ENCODE measurements at places on chromosomes 5 and 9.

DNA sequence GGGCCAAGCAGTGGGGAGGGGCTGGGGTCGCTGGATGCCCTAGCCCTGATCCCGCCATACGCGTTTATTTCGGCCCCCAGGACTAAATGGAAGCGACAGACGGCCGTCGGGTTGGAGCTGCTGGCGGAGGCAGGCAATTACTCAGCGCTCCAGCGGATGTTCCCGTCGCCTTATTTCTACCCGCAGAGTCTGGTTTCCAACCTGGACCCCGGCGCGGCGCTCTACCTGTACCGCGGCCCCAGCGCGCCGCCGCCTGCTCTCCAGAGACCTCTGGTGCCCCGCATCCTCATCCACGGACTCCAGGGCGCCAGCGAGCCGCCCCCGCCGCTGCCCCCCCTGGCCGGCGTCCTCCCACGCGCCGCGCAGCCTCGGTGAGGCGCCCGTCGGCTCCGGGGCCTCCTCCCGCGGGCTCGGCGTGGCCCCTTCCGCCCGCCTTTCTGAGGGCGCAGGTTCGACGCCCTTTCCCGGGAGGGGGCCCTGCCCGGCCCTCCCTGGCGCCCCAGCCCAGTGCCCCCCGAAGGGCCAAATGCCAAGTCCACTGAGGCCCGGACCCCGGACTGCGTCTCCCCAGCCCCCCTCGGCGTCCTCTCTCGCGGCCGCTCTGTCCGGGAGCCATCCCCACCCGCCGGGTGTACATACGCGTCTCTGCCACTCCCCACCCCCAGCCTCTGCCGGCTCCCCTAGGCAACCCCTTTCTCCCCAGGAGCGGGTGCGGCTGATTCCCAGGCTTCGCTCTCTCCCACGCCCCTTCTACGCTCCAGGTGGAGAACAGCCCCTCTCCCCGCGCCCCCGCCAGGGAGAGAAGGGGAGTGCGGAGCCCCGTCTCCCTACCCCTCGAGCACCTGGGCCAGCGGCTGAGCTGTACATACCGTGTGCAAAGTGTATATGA is 7.0 kb downstream of the BARHL1 start:
- DNase-seq, result no peak

GRCh38 chr5:147913786-147914185 is 7.4 kb upstream of the C5orf46 start:
- DNase-seq, result no peak

- DNase-seq, result no peak
Measured at GRCh38 chr9:95826183-95826838, 49.2 kb upstream of the ERCC6L2 start.

- DNase-seq, result no peak
Measured at GRCh38 chr9:16171911-16172310, 619.1 kb downstream of the CCDC171 start.

DNA sequence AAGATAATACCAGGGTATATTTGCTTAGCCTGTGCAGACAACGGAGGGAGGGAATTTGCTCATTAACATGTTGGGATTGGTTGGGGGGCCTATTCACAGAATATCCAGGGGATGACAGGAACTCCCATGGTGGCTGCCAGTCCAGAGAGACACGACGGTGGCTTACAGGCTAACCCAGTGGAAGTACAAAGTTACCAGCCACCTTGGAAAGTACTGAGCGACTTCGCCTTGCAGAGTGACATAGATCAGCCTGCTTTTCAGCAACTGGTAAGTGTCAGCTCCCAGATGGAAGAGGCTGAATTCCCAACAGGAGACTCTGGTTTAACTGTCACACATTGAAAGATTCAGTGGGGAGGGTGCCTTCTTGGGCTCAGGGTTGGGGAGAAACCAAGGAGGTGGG is 7.9 kb downstream of the ISL1 start:
- no peak for DNase-seq

DNA sequence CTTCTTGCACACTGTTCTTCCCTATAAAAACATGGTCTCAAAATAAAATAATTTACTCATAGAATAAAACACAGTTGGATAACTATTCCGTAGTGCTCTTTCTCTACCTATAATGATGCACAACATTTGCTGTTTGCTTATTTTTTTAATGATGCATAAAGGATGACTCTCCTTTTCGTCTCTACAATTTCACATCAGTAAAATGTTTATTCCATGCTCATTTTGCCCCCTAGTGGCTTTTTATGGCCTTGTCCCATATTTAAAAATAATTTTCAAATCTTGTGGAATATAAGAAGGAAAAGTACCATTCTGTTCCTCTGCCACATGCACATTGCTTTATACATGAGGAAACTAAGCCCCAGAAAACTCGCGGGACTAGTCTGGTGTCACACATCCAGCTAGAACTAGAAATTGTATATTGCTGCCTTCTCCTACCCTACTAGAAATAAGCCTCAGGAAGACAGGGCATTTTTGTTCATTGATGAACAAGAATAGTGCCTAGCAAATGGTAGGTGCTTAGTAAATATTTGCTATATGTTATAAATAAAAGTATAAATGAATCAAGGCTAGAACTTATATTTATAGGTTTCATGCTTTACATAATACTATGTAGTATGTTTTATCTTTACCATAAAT is 12.7 kb downstream of the KCTD16 start:
- no peak for DNase-seq

DNA sequence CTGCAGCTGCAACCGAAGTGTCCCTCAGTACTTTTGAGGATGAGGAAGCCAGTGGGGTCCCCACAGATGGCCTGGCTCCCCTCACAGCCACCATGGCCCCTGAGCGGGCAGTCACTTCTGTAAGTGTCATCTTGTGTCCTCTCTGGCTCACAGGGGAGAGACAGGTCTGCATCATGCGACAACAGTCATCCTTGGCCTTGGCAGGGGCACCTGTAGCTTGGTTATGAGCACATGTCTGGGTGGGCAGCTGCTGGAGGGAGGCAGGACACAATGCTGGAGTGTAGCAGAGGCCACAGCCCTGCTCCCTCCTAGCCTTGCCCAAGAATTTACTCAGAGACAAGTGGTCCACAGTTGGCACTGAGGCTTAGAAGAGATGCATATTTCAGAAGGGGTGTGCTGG is 71.7 kb downstream of the COL15A1 start:
- DNase-seq, result no peak

GRCh38 chr9:80964374-80964773 is 725.0 kb downstream of the TLE1 start:
- DNase-seq, result no peak

- no peak for DNase-seq
Measured at GRCh38 chr5:36598045-36598444, 8.4 kb upstream of the SLC1A3 start.

DNA sequence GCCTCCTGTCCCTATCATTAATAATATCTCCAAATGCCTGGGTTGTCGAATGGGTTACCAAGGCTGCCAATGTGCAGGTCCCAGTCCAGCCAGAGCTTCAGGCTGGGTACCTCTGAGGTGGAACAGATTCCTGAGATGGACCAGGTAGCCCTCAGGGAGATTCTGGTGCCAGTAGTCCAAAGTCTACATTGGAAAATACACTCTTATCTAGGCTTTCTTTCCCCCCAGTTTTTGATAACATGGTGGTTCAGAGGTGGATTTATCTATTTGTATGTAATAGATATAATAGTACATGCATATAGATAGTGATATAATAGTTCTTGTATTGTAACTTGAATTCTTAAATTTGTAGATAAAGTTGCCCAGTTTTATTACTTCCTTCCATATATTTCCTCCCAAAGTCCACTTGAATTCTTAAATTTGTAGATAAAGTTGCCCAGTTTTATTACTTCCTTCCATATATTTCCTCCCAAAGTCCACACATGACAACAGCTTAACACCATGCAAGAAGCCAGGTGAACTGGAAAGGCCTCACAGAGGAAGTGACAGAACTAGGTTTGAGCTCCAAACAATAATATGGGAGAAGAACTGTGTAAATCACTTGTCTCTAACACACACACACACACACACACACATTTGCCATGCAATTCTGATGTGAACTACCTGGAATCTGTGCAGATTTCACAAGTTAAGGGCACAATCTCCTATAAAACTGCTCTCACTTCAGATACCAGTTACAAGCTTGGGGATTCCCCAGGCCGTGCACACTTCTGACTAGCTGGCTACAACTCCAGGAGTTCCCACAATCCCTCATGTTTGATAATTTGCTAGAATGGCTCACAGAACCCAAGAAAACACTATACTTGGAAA is 30.7 kb upstream of the ERAP1 start:
- no peak for DNase-seq

- no peak for DNase-seq
Measured at GRCh38 chr5:38742821-38743220, 103.0 kb upstream of the OSMR start.

- DNase-seq, result no peak
Measured at GRCh38 chr9:107504585-107505455, 15.3 kb upstream of the KLF4 start.
